CD4-positive, alpha-beta T cell treated with Interferon alpha-2 for 1 hour (primary cell): ENCODE measurements at places on chromosomes 7 and 10.

- DNase-seq: no peak
These were observed 145.0 kb downstream of the C7orf25 start for GRCh38 chr7:42766782-42767423.

DNA sequence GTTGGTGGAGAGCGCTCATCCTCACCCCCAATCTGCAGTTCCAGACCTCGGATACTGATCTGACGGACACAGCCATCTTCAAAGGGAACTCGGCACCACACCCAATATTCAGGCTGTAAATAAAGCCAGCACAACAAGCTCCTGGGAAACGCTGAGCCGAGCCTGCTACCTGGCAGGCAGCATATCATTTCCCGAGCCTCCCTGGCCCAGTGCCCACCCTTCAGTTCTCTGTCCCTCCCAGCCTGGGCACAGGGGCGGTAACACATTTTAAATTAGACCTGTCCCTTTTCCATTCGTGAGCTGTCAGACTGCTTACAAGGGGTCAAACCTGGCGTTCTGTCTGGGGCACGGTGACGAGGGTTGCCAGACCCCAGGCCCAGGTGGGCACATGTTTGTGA lies 250.5 kb downstream of the ARHGAP12 start:
- DNase-seq: no peak

DNA sequence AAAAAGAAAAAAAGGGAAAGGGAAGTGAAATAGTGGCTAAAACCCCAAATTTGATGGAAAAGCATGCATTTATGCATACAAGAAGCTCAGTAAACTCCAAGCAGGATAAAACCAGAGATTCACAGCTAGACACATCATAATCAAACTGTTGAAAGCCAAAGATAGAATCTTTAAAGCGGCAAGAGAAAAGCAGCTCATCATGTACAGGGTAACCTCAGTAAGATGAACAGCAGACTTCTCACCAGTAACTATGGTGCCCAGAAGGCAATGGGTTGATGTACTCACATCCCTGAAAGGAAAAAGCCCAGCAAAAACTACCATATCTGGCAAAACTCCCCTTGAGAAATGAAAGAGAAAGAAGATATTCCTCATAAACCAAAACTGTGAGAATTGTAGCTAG lies 60.4 kb downstream of the TPST1 start:
- peak; percentile 3 for DNase-seq

GRCh38 chr7:20240080-20240926 lies 23.1 kb upstream of the MACC1 start:
- DNase-seq: no peak

GRCh38 chr10:124574456-124575070 lies 112.9 kb downstream of the LHPP start:
- DNase-seq: no peak

GRCh38 chr10:137031-137430 lies 1.8 kb downstream of the ZMYND11 start:
- DNase-seq: peak; percentile 62

- no peak for DNase-seq
These were observed 8.2 kb downstream of the BLNK start for GRCh38 chr10:96263176-96263575.

- no peak for DNase-seq
These were observed 19.2 kb downstream of the ADAP1 start for GRCh38 chr7:935164-935873.

DNA sequence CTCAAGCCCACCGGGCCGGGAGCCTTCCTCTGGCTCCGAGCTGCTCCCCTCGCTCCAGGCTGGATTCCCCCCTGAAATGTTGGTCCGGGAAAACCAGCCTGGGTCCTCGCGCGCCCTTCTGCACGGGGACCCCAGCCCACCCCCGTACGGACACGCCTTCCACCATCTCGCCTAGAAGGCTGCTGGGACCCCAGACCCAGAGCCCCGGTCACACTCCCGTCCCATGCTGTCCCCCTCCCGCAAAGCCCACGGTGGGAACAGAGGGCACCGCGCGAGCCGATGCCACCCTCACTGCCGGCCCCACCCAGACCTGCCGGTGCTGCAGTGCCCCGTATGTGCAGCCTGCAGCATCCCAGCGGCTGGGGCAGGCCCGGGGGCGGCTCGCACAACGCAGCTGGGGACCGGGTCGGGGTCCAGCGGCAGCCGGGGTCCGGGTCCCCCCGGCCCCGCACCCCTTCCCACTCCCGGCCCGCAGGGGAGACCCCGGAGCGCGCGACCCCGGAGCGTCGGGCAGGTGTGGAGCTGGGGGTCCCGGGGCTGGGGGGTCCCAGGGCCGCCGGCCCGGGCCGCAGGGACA lies 871 bp downstream of the SPOCK2 start:
- peak; percentile 53 for DNase-seq

GRCh38 chr7:46651561-46652088 lies 730.6 kb upstream of the IGFBP3 start:
- no peak for DNase-seq

GRCh38 chr7:105478606-105479005 lies 43.5 kb downstream of the PUS7 start:
- no peak for DNase-seq

DNA sequence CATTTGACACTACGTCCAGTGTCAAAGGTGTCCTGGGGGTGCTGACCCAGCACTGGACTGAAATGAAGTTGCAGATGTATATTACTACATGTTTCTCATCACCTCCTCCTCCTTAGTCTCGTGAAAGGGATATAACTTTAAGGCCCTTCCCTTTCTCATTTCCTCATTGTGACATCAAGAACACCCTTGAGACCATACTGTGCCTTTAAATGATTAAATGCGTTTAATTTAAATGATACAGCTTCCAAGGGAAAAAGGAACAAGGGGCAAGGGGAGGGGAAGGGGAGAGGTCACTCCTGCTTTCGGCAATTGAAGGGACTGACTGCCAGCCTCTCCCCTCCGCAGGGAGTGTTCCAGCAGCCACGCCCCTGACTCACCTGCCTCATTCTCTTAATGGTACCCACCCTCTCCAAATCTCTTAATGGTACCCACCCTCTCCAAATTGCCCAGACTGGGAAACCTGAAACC lies 80.5 kb upstream of the KMT2E start:
- DNase-seq: no peak

DNA sequence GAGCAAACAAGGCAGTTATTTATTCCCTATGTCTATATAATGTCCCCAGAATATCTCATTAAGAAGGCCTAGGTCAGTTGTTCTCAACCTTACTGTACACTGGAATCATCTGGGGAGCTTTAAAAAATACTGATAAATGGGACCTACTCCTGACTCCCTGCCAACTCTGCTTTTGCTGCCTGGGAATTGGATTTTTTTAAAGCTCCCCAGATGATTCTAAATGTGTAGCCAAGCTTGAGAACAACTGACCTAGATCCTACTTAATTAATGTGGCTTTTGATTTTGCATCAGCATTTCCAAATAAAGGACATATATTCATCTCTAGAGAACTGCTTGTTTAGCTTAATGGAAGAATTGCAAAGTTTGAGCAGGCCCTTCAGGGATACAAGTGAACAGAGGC lies 91.7 kb upstream of the HPS1 start:
- no peak for DNase-seq

- DNase-seq: no peak
These were observed 60.9 kb downstream of the TMEM130 start for GRCh38 chr7:98808751-98809460.

- peak; percentile 53 for DNase-seq
These were observed 25.2 kb downstream of the GET4 start for GRCh38 chr7:901388-902154.

DNA sequence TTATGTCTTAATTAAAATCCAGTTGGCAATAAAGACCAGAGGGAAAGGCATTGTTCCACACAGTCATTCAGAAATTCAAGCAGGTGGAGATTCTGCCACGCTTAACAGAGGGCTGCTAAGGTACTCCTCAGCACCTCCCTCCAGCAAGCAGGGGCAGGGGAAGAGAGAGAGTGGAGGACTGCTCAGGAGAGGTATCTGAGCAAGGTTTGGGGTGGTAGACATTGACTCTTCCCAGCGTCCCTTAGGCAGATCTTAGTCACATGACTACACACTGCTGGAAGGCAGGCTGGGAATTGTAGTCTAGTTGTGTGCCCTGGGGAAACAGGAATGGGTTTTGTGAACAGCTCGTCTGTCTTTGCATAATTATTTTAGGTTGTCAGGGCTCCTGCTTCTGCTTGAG lies 181.6 kb downstream of the NPSR1 start:
- no peak for DNase-seq

GRCh38 chr7:128188396-128189230 lies 52.5 kb upstream of the LEP start:
- DNase-seq: no peak

DNA sequence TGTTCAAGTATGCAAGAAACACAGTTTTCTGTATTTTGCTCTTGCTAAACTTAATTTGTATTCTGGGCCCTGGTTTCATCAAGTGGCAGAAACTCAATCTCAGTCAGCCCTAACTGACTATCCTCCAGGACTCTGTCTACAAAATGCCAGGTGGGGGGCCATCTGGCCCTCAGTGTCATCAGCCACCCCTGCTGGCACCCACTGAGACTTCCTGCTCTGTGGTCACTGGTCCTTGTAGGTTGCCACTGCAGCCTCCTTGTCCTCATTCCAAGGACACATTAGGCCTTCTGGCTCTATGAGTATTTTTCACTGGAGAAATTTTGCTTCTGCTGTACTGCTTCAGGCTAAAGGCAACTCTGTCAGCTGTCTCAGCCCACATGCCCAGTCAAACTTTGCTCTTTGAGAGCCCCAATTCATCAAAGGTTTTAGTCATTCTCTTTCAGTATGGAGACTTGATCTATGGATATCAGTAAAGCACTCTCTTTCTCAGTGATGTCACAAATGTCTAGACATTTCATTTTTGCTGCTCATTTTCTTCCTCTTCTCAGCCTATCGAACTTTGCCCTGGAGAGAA lies 163.6 kb downstream of the KCND2 start:
- no peak for DNase-seq

GRCh38 chr10:104045151-104046089 lies 40.3 kb downstream of the COL17A1 start:
- DNase-seq: no peak

GRCh38 chr7:136878878-136879277 lies 10.4 kb downstream of the CHRM2 start:
- no peak for DNase-seq

DNA sequence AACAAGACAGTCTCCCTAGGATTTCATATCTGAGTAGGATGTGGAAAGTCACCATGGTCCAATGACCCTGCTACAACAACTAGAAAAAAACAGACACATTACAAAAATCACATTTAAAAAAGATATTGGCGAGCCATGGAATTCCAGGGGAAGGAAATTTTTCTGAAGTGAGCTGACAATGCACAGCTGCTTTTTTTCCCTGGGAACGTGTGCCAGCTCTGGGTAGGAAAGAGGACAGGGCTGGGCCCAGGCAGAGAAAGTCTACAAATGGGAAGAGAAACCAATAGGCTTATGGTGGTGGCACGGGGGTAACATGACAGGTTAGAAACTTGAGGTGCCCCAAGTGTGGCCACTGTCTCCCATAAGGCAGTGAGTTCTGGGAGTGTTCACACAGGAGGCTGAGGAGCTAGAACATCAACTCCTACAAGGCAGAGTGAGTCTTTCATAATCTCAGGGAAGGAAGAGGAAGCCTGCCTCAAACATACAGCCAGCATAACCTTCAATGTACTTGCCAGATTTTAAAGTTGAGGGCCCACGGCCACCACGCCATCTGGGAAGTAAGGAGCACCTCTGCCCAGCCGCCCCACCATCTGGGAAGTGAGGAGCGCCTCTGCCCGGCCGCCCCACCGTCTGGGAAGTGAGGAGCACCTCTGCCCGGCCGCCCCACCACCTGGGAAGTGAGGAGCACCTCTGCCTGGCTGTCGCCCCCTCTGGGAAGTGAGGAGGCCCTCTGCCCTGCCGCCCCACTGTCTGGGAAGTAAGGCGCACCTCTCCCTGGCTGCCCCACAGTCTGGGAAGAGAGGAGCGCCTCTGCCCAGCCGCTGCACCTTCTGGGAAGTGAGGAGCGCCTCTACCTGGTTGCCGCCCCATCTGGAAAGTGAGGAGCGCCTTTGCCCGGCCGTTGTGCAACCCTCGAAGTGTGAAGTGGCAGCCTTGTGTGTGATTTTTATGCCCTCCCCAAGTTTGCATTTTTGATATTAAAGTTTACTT lies 5.9 kb downstream of the FBXL13 start:
- no peak for DNase-seq

- no peak for DNase-seq
These were observed 12.0 kb downstream of the TET1 start for GRCh38 chr10:68572151-68572550.

- no peak for DNase-seq
These were observed 272.4 kb downstream of the SKAP2 start for GRCh38 chr7:26592011-26592410.

DNA sequence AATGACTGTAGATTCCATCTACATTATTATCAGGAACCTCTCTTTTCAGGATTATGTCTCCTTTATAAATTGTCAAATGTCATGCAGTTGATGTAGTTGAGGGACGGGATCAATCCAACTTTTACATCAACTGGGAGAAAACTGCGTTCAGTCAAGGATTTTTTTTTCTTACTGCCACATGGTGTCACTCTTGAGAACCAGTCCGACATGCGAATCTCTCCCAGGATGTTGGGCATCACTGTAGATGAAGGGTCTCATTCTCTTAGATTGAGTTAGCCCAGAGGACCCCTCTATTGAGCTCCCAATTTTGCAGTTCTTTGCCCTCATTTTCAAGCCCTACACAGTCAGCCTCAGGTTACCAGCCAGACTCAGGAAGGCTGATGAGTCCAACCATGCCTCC lies 120.3 kb upstream of the PTPRZ1 start:
- DNase-seq: no peak

DNA sequence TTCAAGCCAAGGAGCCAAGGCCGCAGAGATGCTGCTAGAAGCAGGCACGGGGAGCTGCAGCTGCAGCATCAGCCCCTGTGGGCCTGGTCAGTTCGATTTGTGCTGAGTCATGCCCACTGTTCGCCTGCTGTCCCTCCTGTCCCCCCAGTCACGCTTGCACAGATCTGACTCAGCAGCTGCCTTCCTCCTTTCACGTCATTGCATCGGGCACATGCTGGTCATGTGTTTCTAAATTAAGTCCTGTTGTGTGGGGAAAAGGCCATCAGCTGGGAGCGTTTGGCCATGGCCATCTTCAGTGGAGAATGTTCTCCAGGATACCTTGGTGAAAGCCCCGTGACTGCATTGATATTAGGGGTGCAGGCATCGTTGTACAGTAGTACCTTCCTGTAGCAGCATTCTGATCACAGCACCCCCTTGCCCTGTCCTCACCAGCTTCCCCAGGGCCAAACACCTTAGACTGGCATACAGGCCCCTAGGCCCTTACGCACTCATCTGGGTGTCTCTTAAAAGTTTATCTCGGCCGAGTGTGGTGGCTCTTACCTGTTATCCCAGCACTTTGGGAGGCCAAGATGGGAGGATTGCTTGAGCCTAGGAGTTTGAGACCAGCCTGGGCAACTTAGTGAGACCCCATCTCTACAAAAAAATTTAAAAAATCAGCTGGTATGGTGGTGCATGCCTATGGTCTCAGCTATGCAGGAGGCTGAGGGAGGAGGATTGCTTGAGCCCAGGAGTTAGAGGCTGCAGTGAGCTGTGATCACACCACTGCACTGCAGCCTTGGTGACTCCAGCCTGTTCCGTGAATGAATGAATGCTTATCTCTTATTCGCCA lies 23.2 kb downstream of the POR start:
- DNase-seq: peak; percentile 35

GRCh38 chr10:44339218-44339617 lies 45.7 kb downstream of the CXCL12 start:
- no peak for DNase-seq

- DNase-seq: no peak
These were observed 158.5 kb downstream of the CDH23 start for GRCh38 chr10:71555087-71555723.
